ENCODE measurements at places on chromosomes 7 and 10.

DNA sequence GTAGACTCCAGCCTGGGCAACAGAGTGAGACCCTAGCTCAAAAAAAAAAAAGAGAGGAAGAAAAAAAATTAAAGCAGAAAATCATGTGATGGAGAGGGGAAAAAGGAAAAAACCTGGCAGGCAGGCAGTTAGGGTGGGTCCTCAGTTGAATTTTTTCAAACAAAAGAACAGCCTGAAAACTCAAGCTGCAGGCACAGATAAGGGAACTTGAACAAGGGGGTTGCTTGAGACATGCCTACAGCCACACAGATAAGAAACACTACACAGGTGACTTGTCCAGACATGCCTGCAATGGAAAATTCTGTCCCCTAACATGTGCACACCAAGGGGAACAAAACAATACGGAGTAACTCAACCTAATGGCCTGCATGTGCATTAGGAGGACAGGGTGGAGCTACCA is 19.2 kb downstream of the VIM start:
- H3K36me3 ChIP-seq: no peaks in the 10 kb centered on the region
- DNase-seq: no peak
- H3K4me3 ChIP-seq: no peak overlapping the region
- no peaks in the 10 kb centered on the region for H3K4me1 ChIP-seq
- H3K27ac ChIP-seq: no peak overlapping the region

DNA sequence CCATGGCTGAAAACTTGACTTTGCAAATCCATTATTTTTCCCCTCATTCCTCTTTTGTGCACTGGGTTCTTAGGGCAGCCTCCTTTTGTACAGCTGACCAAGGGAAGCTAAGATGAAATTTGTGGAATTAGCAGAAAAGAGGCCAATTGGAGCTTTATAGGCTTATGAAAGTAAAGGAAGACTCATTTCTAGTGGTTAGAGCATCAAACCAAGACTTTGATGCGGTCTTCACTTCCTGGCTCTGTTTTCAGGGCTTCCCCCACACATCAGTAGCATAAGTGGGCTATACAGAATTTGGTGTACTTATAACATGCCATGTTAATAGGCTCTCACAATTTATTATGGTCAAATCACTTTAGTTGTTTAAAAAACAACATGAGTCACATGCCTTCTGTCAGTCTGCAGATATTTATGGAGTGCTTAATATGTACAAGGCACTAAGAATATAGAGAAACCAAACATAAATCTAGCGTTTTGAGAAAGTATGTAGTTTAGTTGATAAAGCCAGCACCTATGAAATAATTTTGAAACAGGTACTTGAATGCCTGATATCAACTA is 5.7 kb downstream of the AUTS2 start:
- no peak overlapping the region for H3K27ac ChIP-seq
- H3K4me1 ChIP-seq: no peaks in the 10 kb centered on the region
- peaks cover 11% of the 10 kb centered on the region for H3K27me3 ChIP-seq
- H3K4me3 ChIP-seq: no peak overlapping the region

GRCh38 chr10:78915190-78915518 is 153.6 kb upstream of the ZMIZ1 start:
- peaks cover 7% of the 10 kb centered on the region for H3K4me1 ChIP-seq
- no peaks in the 10 kb centered on the region for H3K27me3 ChIP-seq
- DNase-seq: no peak
- no peak overlapping the region for H3K4me3 ChIP-seq
- no peaks in the 10 kb centered on the region for H3K36me3 ChIP-seq
- H3K27ac ChIP-seq: no peak overlapping the region

- DNase-seq: no peak
- H3K36me3 ChIP-seq: no peaks in the 10 kb centered on the region
- H3K4me1 ChIP-seq: no peaks in the 10 kb centered on the region
- H3K4me3 ChIP-seq: no peak overlapping the region
Measured at GRCh38 chr7:54060643-54061042, 481.5 kb upstream of the VSTM2A start.
